Muscle of arm (tissue), 14 donors: ENCODE measurements at places on chromosomes 11 and 22. TPM values are rescaled to one million over a fixed set of nuclear protein-coding genes. Genes with fewer than 3 reads are reported as not detected.

The LMF2 gene
- 26.3 TPM for polyA plus RNA-seq

DNA sequence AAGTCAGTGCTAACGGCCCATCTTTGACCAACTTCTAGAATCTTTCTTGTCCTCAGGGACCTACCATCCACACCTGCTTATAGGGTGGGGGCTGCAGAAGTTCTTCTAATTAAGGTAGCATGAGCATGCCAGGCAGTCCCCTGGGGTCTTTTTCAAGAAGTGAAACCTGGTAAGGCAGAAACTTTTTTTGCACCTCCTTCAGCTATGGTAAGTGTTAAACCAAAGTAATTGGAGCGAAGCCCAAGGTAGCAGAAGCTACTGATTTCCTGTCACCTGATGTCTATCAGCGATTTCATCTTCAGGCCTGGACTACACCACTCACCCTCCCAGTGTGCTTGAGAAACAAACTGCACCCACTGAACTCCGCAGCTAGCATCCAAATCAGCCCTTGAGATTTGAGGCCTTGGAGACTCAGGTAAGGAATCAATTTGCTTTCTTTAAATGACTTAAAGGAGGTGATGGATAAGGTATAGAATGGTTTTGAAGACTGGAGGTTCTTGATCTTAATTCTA lies at the start of gene MS4A1:
TSS of gene MS4A1 (plus strand) at position 317 of the 512 bp plus-strand sequence. CDS start 6,528 bp downstream, outside the sequence.
- DNase-seq: no peak

DNA sequence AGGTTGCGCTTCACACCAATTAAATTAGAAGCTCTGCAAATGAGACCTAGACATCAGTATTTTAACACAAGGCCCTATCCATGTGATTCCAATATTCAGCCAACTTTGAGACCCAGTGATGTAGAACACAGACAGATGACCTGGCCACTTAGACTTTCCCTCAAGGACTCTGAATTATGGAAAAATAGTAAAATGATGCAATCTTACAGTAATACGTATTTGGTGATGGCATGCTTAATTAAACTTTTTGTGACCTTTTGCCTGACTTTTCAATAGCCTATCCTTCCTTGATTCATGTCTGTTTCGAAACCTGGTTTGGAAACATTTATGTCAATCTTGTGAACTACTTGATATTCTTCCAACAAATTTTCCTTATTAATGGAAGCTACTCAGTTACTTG lies 521.2 kb downstream of the KCNA4 start:
- DNase-seq: no peak

The CST6 gene
- polyA plus RNA-seq: not detected

DNA sequence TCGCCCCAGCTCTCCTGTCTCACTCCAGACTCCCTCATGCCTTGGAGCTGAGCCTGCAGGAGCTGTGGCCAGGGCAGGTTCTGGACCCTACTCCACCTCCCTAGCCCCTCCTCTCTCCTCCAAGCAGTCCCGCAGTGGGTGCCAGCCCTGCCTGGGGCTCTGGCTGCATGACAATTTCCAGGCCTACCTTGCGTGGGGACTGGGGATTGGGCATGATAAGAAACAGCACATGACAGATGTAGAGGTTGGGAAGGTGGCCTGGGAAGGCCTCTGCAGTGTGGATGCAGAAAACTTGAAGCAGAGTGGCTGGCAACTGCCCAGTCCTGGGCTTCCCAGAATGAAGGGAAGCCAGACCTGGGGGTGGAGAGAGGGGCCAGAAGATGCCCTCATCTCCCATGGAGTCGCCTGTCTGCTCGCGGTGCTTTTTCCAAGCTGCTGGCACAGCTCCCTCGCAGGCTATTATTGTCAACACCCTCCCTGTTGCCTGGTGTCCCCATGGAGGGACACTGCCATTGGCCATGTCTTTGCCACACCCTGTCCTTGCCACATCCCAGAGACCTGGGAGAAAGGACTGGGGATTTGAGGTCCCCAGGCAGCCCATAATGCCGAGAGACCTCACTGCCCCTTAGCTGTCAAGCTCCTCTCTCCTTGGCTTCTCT lies 48.9 kb upstream of the CDON start:
- no peak for DNase-seq

GRCh38 chr22:23563111-23563510 lies 17.0 kb downstream of the IGLL1 start:
- DNase-seq: no peak

DNA sequence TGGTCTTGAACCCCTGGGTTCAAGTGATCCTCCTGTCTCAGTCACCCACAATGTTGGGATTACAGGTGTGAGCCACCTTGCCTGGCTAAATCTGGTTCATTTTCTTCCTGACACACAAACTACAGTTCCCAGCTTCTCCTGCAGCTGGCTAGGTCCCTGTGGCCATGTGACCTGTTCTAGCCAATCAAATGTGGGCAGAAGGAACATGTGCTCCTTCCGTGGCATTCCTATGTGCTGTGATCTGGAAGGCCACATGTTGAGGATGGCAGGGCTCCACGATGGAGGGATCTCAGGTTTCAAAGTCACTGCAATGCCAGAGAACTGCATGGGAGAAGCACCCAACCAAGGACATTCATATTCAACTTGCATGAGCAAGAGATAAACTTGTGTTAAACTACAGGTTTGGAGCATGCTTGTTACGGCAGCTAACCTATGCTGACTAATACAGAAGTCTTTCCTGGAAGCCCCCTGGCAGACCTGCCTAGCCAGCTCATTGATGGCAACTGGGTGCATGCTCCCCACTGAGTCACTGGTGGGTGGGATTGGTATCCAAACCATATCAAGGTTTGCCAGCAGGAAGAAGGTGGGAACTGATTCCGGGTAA lies 86.0 kb downstream of the RPS6KA4 start:
- no peak for DNase-seq

GRCh38 chr22:40189997-40190396 lies 12.3 kb downstream of the TNRC6B start:
- no peak for DNase-seq
